ENCODE measurements at places on chromosomes 11 and 22.

- DNase-seq = no peak
Measured at GRCh38 chr11:33867996-33868646, 23.8 kb downstream of the LMO2 start.

- DNase-seq = no peak
Measured at GRCh38 chr11:128458321-128458720, 129.0 kb downstream of the ETS1 start.

- DNase-seq = no peak
Measured at GRCh38 chr11:128825050-128825784, 41.9 kb downstream of the KCNJ1 start.

- no peak for DNase-seq
Measured at GRCh38 chr11:122030286-122030685, 85.7 kb downstream of the BLID start.

DNA sequence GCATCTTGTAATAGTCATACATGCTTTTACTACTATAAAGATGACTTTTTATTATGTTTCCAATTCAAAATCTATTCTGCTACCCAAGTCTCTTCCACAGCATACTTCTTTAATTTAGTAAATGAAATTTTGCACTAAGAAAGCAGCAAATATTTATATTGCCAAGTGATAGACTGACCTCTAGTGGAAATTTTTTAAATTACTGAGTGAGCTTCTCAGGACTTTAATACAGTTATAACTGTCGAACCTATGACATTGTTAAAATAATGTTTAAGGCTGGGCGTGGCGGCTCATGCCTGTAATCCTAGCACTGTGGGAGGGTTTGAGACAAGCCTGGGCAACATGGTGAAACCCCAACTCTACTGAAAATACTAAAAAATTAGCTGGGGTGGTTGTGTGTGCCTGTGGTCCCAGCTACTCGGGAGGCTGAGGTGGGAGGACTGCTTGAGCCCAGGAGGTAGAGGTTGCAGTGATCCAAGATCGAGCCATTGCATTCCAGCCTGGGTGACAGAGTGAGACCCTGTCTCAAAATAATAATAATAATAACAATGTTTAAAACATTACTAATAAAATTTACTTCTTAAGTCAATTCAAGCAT, 27.3 kb downstream of the STK33 start:
- no peak for DNase-seq

- no peak for DNase-seq
Measured at GRCh38 chr11:108959105-108959761, 294.4 kb downstream of the DDX10 start.

GRCh38 chr11:69657456-69657910, 16.5 kb downstream of the CCND1 start:
- no peak for DNase-seq

GRCh38 chr22:30502911-30503310, 2.6 kb downstream of the SEC14L4 start:
- no peak for DNase-seq

All from left lobe of liver (tissue), 2 donors.